LHCN-M2 (cell line): ENCODE measurements at places on chromosomes 2 and 18.

DNA sequence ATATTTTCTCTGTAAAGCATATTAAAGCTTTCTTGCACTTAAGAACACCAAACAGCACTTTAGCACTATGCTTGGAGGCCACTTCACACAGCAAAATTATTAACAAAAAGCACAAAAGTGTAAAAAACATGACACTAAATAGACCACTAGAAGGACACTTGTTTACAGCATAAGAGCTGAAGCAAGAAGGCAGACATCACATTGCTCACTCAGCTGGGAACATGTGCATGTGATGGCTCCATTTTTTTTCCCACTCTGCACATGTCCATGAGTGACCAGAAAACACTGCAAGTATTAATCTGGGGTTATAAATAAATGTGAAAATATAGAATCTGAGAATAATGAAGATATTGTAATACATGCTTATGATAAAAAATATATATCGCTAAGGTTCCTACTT, 103.1 kb upstream of the MAPRE2 start:
- no peak for DNase-seq

GRCh38 chr18:37565977-37566478, 430 bp upstream of the CELF4 start:
- peak; percentile 1 for DNase-seq

DNA sequence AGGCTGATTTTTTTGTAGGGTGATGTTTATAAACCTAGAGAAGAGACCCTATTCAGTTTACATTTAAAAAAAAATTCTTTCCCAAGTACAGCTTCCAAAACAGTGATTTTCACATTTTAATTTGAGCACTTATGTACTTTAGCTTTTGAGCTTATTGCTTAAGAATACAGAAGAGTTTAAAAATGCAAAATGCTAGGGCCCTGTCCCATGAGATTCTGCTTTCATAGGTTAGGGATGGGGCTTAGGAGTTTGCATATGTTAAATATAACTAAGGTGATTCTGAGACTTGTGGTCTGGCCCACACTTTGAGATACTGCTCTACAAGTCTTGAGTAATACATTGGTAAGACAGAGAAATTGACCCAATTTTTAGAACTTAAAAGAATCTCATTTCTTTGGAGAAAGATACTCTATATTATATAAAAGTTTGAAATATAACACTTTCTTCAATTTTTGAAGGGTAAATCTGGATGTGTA, 137.3 kb upstream of the CWC22 start:
- no peak for DNase-seq

DNA sequence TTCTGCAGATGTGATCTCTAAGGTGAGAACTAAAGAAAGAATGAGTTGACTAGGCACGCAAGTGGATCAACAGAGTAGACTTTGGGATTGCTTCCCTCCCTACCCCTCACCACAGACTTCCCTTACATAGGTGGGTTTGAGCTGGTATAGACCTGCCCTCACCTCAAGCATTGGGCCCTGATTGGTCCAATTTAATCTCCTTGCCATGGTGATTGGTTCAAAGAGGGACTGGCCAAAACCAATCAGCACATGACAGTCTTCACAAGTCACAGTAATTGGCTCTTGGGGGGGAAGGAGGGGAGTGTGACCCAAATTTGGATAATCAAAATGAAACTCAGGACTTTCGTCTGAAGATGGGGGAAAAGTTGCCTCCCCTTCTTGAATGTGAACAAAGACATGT, 36.6 kb upstream of the LNPK start:
- no peak for DNase-seq
